Stimulated activated CD8-positive, alpha-beta memory T cell treated with anti-CD3 and anti-CD28 coated beads, Interleukin-7, amount 100 ng/mL, for 48 hours (primary cell): ENCODE measurements at places on chromosomes 1 and 21.

DNA sequence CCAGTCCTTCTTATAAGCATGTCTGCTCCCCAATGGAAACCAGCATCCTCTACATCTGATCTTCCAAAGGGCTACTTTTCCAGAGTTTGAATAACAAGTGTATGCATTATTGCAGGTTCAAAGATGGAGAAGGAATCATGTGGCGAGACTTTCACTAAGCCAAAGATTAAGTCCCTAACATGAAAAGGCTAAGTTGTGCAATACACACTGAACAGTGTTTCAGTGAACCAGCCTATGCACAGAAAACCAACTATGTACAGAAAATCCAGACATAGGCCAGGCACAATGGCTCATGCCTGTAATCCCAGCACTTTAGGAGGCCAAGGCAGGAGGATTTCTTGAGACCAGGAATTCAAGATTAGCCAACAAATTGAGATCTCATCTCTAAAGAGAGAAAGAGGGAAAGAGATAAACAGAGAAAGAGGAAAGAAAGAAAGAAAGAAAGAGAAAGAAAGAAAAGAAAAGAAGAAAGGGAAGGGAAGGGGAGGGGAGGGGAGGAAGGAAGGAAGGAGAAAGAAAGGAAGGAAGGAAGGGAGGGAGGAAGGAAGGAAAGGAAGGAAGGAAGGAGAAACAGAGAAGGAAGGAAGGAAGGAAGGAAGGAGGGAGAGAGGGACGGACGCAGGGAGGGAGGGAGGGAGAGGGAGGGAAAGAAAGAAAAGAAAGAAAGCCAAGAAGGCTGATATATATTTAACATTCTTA, 181.7 kb downstream of the LTN1 start:
- no peak for DNase-seq

GRCh38 chr1:6597777-6598131, 4.9 kb downstream of the KLHL21 start:
- no peak for DNase-seq

- DNase-seq: no peak
Observed at GRCh38 chr1:153360190-153360589, 2.5 kb downstream of the S100A9 start.

DNA sequence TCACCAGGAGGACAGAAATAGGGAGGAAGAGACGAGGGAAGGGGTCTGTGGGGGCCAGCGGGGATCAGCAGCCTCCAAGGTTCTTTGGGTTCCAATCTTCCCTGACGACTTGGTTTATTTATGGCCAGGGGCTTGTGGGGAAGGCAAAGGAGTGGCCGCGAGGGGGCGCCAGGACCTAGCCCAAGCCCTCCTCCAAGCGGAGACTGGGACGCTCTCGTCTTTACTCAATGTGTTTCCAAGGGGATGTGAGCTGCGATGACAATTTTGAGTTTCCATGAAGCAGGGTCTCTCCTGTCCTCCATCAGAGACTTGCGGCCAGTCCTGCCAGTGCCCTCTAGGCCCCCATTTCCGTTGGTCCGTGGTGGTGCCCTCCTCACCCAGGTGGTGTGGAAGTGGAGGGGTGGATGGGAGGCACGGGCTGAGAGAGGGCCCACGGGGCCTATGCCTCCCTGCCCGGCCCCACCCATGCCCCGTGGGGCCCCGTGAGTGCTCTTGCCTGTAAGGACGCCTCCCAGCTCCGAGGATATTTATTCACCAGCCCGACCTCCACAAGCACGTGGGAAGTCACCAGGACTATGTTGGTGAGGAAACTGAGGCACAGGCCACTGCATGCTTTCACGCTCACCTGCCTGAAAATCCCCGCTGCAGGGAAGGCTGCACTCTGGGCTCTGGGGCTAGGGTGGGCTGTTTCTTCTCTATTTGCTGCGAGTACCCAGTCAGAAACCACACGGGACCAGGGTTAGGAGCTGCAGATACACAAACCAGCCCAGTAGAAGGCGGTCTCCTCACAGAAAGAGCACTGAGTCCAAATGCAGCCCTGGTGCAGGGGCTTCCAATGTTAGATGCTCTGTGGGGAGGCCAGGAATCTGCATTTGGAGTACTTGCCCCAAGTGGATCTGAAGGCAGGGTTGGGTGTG, 26.5 kb downstream of the DMRTB1 start:
- DNase-seq: peak; percentile 36

- no peak for DNase-seq
Observed at GRCh38 chr1:193951984-193952383, 765.6 kb upstream of the B3GALT2 start.

DNA sequence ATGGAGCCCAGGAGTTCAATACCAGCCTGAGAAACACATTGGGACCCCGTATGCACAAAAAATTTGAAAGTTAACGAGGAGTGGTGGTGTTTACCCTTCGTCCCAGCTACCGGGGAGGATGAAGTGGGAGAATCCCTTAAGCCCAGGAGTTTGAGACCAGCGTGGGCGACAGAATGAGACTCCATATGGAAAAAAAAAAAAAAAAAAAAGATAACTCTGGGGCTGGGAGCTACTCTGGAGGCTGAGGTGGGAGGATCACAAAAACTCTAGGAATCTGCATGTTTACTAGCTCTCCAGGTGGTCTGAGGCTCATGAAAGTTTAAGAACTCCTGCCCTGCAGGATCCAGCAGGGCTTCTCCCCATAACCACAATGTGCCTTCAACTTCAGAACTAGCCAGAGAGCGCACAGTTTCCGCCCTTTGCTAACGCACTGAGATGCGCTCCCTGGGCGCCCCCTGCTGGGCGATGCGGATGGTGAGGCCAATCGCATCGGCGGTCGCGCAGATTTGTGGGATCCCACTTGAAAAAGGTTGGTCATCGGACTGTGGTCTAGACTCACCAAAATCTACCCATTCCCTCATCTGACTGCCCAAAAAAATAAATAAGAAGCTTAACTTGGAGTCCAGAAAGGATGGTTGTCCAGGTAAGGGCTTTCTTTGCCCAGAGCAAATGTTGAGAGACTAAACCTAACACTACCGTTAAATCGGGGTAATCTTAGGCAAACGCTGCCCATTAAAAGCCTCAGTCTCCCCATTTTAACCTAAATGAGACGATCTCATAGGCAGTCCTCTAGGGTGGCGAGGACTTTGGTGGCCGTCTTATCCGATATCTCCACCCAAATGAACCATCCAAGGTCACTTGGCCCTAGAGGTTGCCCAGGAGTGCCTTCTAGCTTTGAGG, 8.8 kb downstream of the ZNF683 start:
- DNase-seq: peak; percentile 62

DNA sequence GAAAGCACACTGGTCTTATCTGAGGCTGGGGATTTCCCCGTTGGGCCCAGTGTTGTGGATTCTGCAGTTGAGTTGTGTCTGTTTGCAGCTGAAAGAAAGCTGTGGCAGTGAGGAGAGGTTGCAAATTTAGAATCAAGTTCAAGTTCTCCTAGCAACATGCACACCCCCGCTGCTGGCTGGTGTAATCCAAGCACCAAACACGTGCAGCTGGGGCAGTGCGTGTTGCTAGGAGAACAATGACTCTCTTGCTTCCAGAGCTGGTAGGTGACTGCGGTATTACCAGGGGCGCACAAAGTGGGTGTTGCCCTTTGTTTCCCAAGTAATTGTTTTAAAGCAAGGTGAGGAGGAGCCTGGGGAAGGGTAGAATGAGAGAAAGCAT, 91.5 kb downstream of the IER5 start:
- no peak for DNase-seq

- no peak for DNase-seq
Observed at GRCh38 chr1:55579332-55580001, 364.3 kb upstream of the USP24 start.

DNA sequence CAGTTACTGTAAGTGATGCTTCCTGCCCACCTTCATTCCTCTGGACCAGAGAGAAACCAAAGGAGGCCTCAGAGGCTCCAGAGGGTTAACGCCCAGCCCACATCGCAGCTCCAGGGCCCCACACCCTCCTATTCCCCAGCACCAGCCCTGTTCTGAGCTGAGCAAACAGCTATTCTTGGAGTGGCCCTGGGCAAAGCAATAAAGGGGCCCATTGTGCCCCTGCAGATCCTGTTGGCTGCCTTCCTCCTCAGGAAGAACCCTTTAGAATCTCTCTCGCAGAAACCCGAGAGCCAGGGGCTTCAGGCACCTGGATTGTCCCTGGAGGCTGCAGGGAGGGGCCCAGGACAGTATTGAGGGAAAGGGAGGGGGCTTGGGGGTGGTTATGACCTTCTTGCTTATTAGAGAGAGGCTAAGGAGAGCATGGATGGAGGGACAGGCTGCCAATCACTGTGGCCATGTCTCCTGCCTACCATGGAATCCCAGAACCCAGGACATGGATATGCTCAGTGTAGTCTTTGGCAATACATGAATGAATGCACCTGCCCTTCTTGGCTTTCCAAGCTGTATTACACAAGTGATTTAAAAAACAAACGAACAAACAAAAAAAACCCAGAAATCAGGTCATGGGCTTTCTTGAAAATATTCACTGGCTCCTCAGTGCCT, 9.2 kb downstream of the PADI2 start:
- DNase-seq: no peak

DNA sequence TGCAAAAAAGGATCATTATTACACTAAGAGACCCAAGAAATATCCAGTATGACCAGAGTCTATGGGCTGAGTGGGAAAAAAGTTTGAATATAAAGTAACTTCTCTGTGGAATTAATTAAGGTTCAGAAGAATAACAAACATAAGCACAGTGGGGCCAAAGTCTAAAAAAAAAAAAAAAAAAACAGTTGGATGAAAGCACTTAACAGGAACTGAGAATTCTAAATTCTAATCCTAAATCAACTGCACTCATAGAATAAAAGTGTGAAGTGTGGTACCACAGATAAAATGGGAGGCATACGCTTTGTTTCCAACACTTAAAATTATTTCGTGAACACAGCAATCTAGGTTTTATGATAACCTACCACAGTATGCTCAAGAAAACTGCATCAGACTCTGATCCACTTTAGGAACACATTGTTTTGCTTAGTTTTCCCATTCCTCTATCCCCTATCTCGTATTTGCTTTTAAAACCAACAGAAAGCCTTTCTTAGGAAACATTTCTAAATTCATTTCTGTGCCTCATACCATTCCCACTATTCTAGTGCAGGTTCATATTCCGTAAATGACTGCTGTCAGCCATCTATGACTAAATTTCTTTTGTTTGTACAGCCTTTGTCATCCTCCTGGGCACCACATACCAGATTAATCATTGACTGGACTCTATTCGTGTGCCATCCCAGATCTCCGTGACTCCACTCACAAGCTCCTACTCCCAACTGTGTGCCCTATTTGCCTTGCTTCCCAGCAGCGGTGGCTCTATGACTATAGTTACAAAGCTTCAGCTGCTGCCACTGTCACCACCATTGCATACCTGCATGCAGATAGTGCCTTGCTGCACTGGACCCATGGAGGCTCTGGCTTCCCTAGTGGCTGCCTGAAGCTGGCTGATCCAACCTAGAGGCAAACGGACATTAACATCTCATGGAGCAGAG, 24.9 kb downstream of the CHML start:
- no peak for DNase-seq

DNA sequence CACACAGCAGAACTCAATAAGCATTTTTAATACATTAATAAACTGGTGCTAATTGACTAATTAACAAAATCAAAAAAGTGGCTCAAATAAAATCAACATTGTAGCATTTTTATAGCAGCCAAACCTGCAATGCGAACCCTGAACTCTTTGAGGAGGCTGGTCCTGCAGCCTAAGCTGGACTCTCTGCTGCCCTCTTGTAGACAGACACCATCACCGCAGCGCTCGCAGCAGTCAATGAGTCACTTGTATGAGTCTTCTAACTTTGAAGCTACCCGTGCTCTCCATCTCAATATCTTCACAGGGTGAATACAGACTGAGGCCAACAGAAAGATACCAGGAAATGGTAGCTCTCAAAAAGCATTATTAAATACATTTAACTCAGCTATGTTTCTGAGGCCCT, 9.7 kb upstream of the KRTAP7-1 start:
- DNase-seq: no peak

DNA sequence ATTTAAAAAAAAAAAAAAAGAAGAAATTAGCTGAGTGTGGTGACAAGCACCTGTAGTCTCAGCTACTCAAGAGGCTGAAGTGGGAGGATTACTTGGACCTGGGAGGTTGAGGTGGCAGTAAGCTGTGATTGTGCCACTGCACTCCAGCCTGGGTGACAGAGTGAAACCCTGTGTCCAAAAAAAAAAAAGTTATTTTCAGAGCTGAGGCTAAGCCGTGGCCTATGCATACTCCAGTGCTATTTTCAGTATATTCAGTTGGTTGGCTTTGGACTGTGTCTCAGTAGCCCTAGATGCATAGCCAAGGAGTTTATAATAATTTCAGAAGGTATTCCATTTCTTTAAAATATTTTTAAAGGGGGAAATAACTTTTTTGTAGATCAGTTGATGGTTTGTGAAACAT, 140.5 kb upstream of the L1TD1 start:
- DNase-seq: no peak

DNA sequence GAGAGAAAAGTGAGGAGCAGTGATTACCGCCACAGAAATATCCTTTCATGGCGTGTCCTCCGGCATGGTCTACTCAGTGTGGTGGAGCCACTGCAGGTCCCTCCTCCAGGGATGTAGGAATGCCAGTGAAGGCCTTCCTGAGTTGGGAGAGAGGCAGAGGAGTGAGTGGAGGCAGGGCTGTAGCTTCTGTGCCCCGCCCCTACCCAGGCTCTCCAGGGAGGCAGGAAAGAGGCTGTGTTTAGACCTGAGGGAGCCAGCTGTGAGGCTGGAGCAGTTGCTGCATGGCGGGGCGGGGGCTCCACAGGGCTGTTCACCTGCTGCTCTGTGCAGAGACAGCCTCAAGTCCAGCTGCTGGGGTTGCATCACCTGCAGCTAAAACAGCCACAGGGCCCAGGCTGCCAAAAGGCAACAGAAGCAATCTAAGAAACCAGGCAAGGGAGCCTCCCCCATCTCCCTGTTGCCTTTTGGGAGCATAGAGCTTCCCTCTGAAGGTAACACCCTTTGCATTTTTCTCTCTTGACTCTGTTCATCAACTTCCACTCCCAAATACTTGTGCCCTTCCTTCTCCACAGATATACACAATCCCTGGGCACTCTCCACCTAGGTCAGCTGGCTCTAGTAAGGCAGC, 801 bp upstream of the ANXA9 start:
- DNase-seq: no peak

- DNase-seq: no peak
Observed at GRCh38 chr1:36182734-36183133, 26.8 kb downstream of the MAP7D1 start.

- DNase-seq: no peak
Observed at GRCh38 chr1:209959623-209960022, 21.6 kb downstream of the SYT14 start.

DNA sequence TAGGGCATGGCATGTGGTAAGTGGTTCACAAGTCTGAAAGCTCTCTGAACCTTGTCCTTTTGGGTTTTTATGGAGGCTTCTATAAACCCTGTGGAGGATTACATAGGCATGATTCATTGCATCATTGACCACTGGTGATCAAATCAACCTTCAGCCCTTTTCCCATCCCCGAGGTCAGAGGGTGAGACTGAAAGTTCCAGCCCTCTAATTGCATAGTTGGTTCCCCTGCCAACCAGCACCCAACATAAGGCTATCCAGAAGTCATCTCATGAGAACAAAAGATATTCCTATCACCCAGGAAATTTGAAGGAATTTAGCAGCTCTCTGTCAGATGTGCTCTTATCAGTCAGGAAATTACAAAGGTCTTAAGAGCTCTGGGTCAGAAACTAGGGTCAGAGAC, 89.5 kb upstream of the ARTN start:
- DNase-seq: no peak
